ENCODE measurements at places on chromosomes 2 and 18.

- no peak for DNase-seq
Measured at GRCh38 chr2:25692737-25693445, 19.5 kb upstream of the DTNB start.

DNA sequence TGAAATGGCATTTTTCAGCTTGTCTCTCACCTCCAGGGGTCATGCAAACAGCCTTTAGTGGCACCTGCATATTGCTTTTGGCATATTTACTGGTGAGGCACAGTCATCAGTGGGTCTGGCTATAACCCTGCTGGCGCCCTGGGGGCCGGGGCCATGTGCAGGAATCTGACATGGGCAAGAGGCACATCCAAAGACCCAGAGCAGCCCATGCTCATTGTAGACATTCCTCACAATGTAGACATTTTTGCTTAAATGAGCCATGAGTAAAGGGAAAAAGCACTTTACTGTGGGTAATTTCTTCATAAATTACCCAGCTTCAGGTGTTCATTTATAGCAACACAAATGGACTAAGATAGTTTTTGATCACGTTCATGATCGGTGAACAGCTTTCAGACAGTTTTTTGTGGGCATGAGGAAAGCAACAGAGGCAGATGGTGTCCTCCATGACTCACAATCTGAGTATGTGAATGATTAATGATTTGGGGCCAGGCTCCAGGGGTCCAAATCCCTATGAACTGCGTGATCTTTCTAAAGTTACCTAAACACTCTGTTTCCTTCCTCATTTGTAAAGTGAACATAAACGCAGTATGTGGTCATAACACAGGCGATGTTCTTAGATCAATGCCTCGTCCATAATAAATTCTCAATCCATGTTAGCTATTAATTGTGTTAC, 85.8 kb downstream of the LIPG start:
- no peak for DNase-seq

GRCh38 chr2:113127646-113128570, 510 bp downstream of the IL1RN start:
- no peak for DNase-seq

- no peak for DNase-seq
Measured at GRCh38 chr2:156704132-156704531, 268.0 kb downstream of the GPD2 start.

GRCh38 chr2:185338104-185338503, 400.5 kb upstream of the FSIP2 start:
- DNase-seq = no peak
